Muscle of back (tissue), 13 donors: ENCODE measurements at places on chromosomes 11 and 22. TPM values are rescaled to one million over a fixed set of nuclear protein-coding genes. Genes with fewer than 3 reads are reported as not detected.

Gene POU2AF1
- polyA plus RNA-seq: not detected

Gene APOA1
- polyA plus RNA-seq: 2.1 TPM

DNA sequence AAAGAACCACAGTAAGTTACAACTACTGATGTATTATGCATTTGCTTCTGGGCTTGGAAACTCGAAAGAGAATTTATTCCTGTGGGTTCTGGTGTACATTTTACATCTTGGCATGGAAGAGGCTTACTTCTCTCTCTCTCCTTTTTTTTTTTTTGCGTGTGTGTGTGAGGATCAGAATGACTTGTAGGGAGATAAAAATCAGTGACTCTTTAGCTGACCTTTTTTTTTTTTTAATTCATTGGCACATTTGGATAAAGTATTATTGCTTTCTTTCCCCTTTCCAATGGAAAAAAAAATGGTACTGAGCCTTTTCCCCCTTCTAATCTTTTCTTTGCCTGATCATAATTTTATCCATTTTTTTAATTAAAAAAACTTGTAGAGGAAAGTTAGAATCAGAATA, 43.5 kb downstream of the EXT2 start:
- no peak for DNase-seq

DNA sequence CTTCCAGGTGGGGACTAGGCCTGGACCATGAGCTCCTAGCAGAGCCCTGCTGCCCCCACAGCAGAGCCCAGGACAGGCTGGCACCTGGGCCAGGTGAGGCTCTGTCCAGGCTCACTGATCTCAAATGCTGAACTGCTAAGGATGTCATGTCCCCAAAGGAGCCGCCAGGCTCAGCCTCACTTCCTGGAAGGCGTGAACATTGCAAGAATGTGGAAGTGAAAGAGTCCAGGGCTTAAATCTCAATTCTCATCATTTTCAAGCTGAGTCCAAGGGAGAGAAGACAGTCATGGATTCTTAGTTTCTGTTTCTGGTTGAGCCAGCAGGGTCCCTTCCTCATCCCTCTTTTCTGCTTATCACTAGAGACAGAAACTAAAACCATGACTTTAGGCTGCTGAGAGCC, 5.0 kb downstream of the ASCL2 start:
- DNase-seq: no peak

GRCh38 chr11:12482839-12483238, 105.5 kb downstream of the PARVA start:
- no peak for DNase-seq

DNA sequence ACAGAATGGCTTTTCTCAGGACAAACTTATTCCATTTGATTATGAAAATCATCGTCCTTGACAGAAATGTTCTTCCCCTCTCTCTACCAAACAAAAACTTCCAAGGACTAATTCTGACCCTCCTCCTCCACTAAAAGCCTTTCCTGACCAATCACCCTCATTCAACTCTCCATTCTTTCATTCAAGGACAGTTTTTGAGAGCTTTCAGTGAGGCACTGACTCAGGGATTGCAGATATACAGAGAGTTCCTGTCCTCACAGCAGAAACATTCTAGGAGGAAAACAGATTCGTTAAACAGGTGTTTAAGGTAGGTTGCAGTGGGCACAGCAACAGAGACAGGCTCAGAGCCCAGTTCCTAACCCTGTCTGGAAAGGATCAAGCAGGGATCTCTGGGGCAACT, 41.5 kb downstream of the OR4D9 start:
- DNase-seq: no peak

GRCh38 chr11:80157447-80157846, 716.6 kb upstream of the TENM4 start:
- no peak for DNase-seq
